Calu3 (cell line): ENCODE measurements at places on chromosomes 13 and 19. TPM values are rescaled to one million over a fixed set of nuclear protein-coding genes. Genes with fewer than 3 reads are reported as not detected.

Gene WIZ
- 31.9 and 34.0 TPM in 2 replicates for total RNA-seq

Gene ZNF224
- total RNA-seq: 34.4 and 41.8 TPM in 2 replicates

Gene GJA3
- total RNA-seq: 3.9 and 4.3 TPM in 2 replicates

Gene TLE6
- total RNA-seq: 2.1 and 3.4 TPM in 2 replicates

Gene SPC24
- total RNA-seq: 31.8 and 36.4 TPM in 2 replicates

Gene GRK1
- total RNA-seq: not detected in 2 replicates

Gene ZNF555
- total RNA-seq: 3.8 and 5.7 TPM in 2 replicates

Gene CYP2A6
- not detected in 2 replicates for total RNA-seq

Gene APLP1
- total RNA-seq: 11.5 and 15.8 TPM in 2 replicates

Gene MUC16
- total RNA-seq: 0.15 and 0.17 TPM in 2 replicates

- peak; percentile 81 for DNase-seq
Observed at GRCh38 chr19:4914736-4915501, 5.6 kb downstream of the UHRF1 start.

- no peak for DNase-seq
Observed at GRCh38 chr19:16330806-16331690, 6.4 kb downstream of the KLF2 start.

GRCh38 chr19:27793128-27793643 is 1419.8 kb downstream of the UQCRFS1 start:
- peak; percentile 86 for DNase-seq

GRCh38 chr13:41053384-41053826 is 7.9 kb upstream of the WBP4 start:
- DNase-seq: no peak

GRCh38 chr13:60788156-60788829 is 391.3 kb downstream of the TDRD3 start:
- DNase-seq: no peak

- peak; percentile 9 for DNase-seq
Observed at GRCh38 chr13:113122550-113123225, at the start of gene F10. Gene F10 (plus strand): TSS chr13:113122799. CDS start chr13:113122856, 57 bp downstream.

GRCh38 chr13:77868717-77869116 is 49.9 kb downstream of the EDNRB start:
- no peak for DNase-seq

DNA sequence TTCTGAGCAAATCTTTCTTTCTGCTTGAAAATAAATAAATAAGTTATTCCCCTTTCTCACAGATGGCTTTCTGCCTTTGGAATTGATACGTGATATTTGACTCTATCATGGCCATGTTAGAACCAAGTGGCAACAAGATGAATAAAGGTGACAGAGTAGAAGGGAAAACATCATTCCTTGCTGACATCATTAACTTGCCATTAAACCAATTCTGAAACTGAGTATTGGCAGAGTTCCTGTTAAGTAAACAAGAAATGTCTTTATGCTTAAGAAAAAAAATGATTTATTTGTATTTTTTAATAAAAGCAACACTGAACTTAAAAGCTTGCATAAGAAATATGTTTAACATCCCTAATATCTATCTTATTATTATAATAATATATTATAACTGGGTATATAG is 828.1 kb downstream of the PCDH9 start:
- no peak for DNase-seq

DNA sequence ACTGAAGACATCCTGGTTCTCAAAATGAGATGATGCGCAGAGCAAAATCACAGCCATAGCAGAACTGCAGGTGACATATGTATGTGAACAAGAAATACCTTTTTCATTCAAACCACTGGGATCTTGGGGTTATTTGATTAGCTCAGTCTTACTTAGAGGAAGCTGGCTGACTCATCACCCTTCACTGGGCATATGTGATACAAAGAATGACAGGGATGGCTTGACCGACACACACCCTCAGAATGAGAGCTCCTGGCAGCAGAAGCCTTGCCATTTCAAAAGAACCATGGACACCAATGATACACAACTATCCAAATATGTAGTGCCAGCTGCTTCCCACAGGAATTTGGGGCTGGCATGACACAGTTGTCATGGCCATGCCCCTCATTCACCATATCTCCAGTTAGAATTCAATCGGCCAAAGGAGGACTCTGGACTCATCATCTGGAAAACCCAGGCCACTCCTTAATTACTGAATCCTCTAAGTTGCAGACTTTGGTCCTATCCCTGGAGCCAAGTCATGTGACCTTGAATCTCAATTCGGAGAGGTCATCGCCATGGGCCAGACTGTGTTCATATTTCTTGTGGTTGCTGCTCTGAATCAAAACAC is 115.8 kb downstream of the KATNAL1 start:
- no peak for DNase-seq

- DNase-seq: no peak
Observed at GRCh38 chr19:45972947-45973540, 621 bp downstream of the NOVA2 start.

DNA sequence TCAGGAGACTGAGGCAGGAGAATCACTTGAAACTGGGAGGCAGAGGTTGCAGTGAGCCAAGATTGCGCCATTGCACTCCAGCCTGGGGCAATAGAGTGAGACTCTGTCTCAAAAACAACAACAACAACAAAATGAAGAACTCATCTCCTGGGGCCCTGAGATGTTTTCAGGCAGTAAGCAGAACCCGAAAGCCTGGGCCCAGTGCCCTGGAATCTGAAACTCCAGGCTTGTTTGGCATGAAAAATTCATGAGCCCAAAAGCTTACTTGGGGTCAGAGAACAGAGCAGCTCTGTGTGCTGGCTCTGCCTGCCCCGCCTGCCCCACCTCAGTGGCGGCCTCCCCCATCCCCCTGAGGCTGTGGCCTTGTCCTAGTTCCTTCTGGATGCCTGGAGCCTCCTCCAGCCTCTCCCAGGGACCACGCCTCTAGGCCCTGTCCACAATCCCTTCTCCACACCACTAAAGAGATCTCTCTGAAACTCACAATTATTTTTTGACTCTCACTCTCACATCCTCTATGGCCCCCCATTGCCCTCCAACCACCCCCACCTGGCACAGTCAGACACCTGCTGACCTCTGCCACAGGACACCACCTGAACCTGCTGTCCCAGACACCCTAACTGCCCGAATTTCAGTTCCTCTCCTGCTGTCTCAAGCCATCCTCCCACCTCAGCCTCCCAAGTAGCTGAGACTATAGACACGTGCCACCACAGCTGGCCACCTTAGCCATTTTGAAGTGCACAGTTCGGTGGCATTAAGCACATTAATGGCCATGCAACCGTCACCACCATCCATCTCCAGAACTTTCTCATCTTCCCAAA is 6.9 kb upstream of the AP1M2 start:
- DNase-seq: no peak

DNA sequence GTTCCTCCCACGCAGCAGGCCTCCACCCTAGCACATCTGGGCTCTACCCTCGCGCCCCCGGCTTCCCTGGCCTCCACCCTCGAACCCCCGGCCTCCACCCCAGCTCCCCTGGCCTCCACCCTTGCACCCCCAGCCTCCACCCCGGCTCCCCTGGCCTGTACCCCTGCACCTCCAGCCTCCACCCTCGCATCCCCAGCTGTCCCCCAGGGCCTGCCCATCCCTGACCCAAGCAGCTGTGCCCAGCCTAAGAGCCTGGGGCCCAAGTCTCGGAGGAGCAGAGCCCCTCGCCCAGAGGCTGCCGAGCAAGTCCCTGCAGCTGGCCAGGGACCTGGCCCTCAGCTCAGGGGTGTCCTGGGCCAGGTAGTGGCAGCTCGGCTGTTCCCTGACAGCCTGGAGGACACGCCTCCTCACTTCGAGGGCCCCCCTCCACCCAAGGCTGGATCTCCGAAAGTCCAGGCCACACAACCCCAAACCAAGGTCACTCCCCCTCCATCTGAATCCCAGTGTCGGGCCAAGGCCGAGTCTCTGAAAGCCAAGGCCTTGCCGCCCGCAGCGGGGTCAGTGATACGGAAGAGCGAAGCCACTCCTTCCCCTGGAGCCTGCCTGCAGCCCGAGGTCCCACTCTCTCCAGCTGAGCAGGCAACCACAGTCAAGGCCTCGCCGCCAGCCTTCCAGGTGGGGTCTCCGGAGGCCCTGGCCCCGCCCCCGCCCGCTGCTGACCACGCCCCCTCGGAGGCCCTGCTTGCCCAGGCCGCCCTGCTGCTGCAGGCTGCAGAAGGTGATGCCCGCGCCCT is 7.9 kb upstream of the ARHGAP33 start:
- DNase-seq: no peak

GRCh38 chr19:10611907-10612306 is 13.4 kb upstream of the SLC44A2 start:
- DNase-seq: no peak

DNA sequence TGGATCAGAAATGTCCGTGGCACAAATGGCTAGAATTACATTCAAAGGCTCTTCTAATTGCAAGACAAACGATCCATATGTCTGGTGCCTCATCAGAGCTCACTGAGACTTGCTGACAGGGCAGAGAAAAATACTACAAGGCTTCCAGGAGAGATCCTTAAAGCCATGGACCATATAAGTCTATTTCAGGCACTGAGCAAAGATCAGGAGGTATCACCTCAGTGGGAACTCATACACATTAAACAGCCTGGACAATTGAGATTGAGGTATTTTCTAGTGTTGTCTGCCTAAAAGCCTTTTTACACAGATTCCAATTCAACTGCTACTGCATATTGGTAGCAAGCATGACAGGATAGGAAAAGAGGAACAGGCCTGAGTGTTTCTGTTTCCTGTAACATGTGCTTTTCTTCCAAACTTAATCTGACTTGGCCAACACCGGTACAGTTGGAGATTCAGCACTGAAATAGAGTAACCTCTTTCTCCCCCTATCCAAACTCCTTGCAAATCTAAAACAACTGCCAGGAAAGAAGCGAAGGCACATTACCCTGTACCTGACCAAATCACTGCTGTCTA is 65.9 kb downstream of the SERP2 start:
- no peak for DNase-seq

DNA sequence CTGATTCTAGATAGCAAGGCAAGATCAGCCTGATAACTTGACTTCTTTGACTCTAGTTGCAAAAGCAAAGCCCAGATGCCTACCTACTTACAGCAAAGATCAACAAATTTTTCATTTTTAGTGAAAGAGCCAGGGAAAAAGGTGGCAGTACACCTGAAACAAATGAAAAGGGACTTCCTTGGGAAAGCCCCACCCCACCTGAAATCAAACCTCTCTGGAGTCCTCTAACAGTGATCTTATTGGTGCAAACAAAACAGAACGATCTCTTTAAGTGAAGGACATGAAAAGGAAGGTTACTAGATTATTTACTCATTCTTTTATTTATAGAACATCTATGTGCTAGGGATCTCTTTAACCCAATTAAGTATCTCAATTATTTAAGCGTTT is 507 bp upstream of the LCP1 start:
- peak; percentile 13 for DNase-seq

GRCh38 chr13:35016362-35017112 is 74.5 kb downstream of the NBEA start:
- DNase-seq: no peak

GRCh38 chr19:51316688-51317087 is 5.2 kb downstream of the IGLON5 start:
- DNase-seq: no peak

DNA sequence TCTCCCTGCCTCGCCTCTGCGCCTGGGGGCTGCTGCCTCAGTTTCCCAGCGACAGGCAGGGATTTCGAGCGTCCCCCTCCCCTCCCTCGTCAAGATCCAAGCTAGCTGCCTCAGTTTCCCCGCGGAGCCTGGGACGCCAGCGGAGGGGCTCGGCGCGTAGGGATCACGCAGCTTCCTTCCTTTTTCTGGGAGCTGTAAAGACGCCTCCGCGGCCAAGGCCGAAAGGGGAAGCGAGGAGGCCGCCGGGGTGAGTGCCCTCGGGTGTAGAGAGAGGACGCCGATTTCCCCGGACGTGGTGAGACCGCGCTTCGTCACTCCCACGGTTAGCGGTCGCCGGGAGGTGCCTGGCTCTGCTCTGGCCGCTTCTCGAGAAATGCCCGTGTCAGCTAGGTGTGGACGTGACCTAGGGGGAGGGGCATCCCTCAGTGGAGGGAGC is 722 bp upstream of the ICAM1 start:
- DNase-seq: no peak

GRCh38 chr19:1336079-1336684 is 47.5 kb upstream of the NDUFS7 start:
- DNase-seq: no peak

- no peak for DNase-seq
Observed at GRCh38 chr13:73250061-73250460, 191.3 kb downstream of the KLF5 start.

- no peak for DNase-seq
Observed at GRCh38 chr13:79999601-80000000, 341.3 kb downstream of the SPRY2 start.

- DNase-seq: no peak
Observed at GRCh38 chr19:34327851-34328250, 37.1 kb upstream of the GPI start.

- DNase-seq: no peak
Observed at GRCh38 chr19:48540110-48540509, 11.9 kb upstream of the SULT2B1 start.

DNA sequence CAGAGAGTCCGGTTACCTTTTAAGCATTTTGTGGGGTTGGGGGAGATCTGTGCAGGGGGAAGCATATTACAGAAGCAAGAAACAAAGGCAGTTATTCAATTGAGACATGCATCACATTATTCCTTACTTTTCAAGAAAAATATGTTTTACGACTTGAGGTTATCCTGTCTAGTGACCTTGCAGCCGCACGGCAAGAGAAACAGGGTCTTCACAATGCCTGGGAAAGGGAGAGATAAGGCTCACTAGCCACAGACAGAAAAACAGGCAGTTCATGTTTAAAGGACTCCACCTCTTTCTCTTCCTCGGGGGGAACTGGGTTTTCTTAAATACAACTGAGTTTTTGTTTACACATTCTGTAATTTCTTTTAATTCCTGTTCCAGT is 536 bp upstream of the NCR1 start:
- DNase-seq: no peak

GRCh38 chr13:99507054-99507453 is 5.8 kb downstream of the TM9SF2 start:
- DNase-seq: no peak

DNA sequence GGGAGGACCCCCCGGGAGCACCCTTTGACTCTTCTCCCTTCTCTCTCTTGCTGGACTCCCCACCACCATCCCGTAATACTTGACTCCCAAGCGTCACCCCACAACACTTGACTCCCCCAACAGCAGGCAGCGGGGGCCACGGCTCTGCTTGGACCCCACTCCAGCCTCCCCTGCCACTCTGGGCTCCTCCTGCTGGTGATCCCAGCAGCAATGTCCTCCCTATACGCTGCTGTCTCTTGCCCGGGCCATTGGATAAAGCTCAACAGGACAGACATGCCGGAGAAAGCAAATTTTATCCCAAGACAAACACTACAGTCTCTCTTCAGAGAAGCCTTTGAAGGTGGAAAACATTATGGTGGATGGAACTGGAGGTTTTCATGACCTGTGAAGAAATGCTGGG is 20.4 kb upstream of the AMER2 start:
- DNase-seq: no peak

- DNase-seq: no peak
Observed at GRCh38 chr13:102726430-102726829, 31.6 kb upstream of the METTL21C start.
